CD4-positive, alpha-beta T cell treated with Interleukin-4 for 4 hours (primary cell): ENCODE measurements at places on chromosomes 16 and 17.

- peak; percentile 49 for DNase-seq
Observed at GRCh38 chr16:1533443-1533951, at the start of gene TMEM204. Gene TMEM204, plus strand, starts transcription at chr16:1533666. Its CDS starts 610 bp downstream, at chr16:1534276.

- no peak for DNase-seq
Observed at GRCh38 chr16:26247063-26247462, 555.3 kb downstream of the HS3ST4 start.

DNA sequence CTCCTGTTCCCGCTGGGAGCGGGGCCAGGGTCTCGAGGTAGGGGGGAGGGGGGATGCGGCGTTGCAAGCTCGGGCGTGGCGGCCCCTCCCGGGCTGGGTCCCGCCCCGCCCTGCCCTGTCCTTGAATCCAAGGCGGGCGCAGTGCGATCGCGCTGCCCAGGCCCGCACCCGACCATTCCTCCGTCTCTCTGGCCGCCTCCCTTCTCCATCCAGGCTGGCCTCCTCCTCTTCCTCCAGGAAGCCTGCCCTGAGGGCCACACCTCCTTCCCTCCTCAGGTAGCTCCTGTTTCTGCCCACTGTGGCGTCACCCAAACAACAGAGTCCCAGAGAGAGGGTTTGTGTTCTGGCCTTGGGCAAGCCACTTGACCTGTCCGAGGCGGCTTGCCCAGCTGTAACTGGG is 43.0 kb upstream of the TAC4 start:
- DNase-seq = no peak

DNA sequence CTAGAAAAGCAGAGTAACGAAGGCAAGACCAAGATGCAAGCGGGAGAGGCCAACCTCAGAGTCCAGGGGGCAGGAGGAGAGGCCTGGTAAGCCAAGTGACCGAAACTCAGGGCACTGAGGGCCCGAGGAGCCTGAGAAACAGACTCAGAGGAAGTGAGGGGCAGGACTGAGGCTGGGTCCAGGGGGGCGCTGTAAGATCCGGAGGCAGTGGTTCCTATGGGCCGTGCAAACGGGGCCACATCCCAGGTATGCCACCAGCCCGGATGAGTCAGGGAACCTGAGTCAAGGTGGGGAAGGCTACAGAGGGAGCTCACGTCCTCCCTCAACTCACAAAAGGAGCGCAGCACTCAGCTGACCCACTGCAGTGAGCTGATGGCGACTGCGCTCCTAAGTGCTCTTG is 8.3 kb downstream of the ZDHHC7 start:
- no peak for DNase-seq

- peak; percentile 89 for DNase-seq
Observed at GRCh38 chr16:84754353-84754856, 54.6 kb downstream of the USP10 start.

DNA sequence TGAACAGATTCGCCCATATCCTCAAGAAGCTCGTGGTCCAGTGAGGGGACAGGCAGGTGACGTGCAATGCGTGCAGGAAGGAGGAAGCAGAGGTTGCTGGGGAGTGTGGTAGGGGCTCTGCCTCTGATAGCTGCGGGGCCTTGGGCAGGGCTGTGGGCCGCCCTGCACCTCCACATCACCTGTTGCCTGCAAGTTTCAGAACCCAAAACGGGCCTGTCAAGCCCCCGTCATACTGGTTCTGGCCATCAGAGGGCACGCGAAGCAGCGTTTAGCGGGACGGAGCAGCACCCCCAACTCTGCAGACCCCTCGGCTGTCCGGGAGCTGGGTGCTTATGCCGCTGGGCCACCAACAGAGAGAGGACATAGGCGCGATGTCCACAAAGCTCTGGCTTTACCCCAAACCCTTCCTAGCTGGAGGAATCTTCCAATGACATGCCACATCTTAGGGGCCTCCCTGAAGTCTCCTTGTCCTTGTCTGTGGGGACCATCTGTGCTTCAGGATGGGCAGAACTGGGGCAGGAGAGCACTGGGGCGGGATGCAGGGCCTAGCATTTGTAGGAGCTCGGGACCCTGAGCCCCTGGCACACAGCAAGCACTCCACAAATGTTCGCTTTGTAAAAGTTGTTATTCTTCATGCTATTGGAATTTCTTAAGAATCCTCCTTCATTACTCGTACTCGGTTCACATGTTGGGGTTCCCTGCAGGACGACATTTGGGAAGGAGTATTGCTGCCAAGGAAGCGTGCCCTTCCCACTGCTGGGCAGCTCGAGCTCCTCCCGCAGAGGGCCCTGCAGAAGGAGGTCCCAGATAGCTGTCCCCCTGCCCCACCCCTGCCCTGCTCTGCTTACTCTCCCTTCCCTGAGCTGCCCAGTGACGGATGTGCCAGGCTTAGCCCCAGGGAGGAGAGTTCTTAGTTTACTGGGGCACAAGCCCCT is 64.3 kb downstream of the CNGB1 start:
- DNase-seq = no peak

- DNase-seq = no peak
Observed at GRCh38 chr17:57038486-57038885, 46.6 kb upstream of the AKAP1 start.

DNA sequence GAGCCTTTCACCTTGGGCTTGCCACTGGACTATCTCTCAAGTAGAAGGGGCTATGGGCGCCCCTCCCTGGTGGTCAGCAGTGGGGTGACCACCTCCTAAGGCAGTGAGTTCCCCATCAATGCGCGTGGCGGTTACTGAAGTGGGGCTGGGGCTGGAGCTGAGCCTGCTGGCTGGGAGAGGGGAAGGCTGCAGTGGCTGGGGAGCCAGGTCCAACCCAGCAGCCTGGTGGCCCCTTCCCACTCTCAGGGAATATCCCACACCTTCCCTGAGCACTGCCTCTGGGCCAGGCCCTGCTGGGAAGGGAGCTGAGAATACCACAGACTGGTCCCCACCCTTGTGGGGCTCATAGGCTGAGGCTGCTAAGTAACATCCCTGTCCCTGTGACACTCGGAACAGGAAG is 19.8 kb upstream of the MPRIP start:
- no peak for DNase-seq

DNA sequence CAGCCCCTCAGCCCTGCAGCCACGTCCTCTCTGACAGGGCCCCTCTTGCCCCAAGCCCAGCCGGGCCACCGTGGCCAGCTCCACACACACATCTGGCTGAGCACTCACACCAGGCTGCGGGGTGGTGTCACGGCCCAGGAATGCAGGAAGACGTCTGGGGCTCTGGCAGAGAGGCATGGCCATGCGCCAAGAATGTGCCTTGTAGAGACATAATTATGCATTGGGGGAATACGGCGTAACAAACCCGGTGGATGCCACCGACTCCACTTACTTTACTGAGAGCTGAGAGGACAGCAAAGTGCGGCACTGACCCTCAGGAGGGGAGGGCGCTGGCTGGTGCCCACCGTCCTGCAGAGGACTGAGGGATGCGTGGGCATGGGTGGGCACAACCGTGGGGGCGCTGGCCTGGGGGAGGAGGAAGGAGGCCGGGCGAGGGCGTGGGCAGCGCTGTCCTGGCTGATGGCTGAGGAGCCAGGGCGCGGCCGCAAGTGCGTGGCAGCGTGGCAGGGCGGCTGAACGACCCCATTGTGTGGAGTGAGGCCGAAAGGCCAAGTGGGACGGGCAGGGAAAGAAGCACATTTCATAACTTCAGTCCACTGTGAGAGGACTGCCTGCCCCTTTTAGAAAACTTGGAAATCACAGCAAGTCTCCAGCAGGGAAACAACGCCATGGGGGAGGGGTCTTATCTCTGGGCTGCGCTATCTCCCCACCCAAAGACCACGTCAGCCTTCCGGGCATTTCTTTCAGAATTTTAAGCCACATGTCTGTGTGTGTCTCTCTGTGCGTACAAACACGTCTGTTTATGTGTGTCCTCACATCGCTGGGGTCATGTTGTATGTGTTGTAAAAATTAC is 30.6 kb downstream of the METRNL start:
- no peak for DNase-seq

DNA sequence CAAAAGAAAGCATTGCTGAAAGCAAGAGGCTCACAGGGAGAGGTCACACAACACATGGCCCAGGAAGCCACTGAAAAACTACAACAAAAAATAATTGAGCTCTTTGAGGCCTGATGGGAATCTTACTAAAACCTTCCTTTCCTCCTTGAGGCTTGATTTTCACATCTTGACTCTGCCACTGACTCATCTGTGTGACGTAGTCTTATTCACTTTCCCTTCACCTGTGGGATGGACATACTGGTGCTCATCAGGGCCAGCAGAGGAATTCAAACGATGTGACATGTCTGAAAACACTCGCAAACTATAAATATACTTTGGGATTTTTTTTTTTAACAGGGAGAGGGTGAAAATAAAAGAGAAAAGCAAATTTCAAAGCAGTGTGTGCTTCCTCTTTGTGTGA is 78.3 kb upstream of the ASIC2 start:
- DNase-seq = no peak

- DNase-seq = no peak
Observed at GRCh38 chr17:63504261-63504660, 18.9 kb upstream of the KCNH6 start.

DNA sequence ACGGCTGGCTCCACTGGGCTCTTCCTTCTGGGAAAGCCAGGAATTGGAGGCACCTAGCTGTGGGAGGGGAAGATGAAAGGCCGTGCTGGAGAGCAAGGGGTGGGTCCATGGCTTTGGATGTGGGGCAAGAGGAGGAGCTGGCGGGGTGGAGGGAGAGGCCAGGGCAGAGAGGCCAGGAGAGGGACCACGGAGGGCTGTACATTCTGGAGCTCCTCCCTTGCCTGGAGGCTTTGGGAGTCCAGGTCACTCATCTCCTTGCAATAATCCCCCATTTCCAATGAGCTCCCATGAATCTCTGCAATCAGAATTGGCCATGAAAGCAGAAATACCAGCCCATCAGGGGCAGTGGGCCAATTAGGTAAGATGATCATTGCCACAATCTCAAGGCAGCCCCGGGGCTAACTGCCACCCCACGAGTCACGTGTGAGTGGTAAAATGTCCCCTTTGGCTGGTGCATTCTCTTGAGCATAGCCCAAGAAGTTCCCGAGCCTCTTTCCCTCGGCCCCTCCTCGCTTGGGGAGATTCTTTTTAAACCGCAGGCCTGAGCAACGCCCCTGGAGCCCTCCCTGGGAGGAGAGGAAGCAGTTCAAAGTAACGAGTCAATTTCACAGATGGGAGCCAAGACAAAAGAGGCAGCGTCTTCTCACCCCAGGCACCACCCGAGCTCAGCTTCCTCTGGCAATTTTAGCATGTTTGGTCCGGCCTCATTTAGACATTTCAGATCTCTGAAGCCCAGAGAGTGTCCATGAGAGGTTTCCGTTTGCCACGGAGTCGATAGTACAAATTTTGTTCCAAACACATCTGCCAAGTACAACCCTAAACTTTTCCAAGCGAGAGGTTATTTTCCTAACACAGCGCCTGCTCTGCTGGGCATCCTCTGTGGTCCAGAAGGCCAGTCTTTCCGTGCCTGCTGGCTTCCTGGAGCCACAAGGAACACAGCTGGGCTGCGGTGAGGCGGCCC is 13.4 kb downstream of the RTN4RL1 start:
- no peak for DNase-seq

GRCh38 chr17:67046398-67046797 is 2.0 kb downstream of the CACNG1 start:
- no peak for DNase-seq

DNA sequence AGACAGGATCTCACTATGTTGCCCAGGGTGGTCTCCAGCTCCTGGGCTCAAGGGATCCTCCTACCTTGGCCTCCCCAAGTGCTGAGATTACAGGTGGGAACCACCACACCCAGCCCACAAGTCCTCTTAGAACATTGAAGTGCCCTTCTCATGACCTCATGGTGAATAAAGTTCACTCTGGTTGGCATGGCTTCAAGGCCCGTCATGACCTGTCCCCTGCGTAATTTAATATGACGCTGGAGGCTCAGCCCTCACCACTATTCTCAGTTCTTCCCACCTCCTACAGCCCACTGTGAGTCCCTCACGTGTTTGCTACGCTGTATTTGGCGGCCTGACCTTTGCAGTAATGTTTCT is 1.9 kb downstream of the ENDOV start:
- DNase-seq = no peak

DNA sequence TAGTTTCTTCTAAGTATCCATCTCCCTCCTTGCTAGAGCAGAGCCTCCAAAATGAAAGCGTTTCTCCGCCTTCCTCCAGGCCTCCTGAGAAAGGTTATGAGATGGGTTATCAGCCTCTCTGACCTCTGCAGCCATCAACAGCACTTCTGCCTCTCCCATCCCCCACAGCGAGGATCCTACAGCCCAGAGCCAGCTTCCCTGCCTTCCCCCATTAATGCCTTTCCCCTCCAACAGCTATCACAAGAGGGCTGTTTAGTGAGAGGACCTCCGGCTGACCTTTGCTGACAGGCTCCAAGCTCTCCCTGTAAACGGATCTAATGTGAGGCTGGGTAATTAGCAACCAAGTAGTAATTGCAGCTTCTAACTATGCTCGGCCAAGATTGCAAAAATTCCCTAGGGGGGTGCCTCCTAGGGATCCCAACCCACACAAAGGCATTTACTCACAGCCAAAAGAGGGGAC is 55.8 kb downstream of the ZFHX3 start:
- no peak for DNase-seq

DNA sequence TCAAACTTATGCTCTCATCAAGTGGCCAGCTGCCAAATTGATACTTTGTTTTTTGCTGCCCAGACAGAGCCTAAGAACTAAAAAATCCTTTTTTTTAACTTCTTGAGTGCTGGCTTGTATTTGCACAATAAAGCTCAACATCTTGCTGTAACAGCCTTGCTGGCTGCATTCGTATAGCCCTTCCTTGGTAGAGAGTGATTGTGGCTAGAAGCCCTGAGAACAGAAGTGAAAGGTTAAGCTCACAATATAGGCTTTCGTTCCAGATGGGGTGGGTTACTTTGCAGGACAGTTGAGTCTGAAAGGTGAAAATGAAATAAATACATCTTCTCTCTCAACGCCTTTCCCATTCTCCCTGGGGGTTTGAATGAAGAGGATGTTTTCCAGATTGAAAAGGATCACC is 278.8 kb downstream of the HS3ST3B1 start:
- no peak for DNase-seq

- DNase-seq = no peak
Observed at GRCh38 chr16:12936391-12936790, 35.0 kb downstream of the SHISA9 start.

DNA sequence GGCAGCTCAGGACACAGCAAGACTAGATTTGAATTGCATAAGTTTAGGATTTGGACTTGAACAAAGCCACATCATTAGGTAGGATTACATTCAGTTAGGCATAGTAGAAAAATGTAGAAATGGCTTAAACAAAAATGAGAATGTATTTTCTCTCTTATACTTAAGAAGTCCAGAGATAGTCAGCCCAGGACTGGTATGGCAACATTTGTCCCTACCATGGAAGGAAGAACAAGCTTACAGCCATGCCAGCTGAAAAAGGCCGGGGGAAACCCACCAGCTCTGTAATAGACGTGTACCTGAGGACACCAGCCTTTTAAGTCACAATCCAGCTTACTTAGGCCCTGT is 11.2 kb upstream of the TMIGD1 start:
- no peak for DNase-seq

DNA sequence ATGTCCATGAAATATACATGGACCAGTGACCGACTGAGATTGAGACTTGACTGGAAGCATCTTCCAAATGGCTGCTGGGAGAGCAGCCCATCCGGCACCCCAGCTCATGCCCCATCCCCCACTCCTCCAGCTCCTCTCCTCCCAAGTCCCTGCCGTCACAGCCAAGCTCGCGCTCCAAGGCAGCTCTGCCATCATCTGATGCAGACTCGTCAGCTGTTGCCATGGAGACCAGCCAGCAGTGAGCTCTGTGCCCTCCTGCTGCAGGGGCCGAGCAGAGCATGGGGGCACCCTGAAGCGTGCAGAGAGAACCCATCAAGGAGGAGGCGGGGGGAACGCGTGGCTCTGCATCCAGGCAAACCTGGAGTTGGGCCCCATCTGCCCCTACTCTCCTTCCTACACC is 74.5 kb upstream of the TNRC6C start:
- no peak for DNase-seq

- DNase-seq = no peak
Observed at GRCh38 chr17:77501751-77502625, 361.2 kb downstream of the SEC14L1 start.
